Hippocampal formation (tissue), 2 donors: ENCODE measurements at places on chromosomes 11 and 22.
A peak's percentile ranks its signal among the peaks of the same experiment; 100 is the strongest.

DNA sequence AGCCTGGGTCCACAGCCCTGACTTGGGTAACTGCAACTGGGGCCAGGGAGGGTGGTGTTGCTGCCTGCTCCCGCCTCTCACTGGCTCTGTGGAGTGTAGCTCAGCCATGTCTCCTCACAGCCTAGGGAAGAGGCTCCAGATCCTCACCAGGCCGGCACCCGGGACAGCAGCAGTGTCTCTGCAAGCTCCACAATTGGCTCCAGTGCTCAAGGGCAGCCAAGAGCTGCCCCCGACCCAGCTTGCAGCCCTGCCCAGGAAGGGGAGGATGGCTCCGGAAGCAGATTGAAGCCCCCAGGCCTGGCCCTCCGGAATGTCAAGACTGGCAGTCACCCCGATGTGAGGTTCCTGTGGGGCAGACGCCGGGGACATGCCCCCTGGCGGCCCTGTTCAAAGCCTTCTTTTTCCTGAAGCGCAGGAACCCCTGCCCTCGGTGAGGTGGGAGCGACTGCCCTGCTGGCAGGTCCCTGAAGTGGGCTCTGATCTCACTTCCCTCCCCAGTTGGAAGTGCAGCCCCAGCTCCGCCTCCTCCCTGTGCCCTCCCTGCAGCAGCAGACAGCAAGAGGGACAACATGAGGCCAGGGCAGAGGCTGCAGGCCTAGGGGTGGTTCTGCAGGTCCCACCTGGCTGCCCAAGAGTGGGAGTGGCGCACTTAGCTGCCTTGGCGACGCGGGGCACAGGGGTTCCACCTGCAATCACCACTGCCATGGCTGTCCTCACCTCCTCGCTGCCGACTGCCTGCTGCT lies 816.2 kb upstream of the LUZP2 start:
- DNase-seq = no peak

- no peak for DNase-seq
Observed at GRCh38 chr11:8067567-8067928, 13.5 kb upstream of the TUB start.

DNA sequence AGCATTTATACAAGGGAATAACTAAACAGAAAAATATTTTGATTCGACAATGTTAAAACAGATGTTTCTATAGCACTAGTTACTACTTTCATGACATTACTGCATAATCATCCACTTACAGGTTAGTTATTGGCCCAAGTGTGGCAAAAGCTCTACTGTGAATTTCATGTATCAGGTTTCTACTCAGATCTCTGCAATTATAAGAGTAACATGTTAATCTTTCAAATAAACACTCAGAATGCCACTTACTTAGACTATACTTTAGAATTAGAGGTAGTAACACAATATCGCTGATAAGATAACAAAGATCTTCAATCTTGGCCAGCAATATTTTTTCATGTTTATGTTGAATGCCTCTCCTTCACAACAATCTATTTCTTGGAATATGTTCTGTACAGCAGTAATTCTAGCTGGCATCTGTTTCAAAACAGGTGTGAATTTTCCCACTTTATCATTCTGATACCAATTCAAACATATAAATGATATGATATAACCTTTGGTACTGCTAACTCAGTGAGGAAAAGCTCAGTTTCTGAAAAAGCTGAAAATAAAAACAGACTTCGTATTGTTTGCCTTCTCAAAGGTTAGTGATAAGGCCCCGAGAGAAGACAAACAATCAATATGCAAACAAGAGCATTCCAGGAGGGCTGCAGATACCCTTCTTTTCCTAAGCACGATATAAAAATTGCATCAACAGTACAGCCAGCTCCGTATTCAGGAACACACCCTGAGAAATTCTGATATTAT lies 11.0 kb upstream of the CCDC34 start:
- DNase-seq = no peak

GRCh38 chr22:17892376-17892775 lies 118.1 kb upstream of the BID start:
- no peak for DNase-seq

DNA sequence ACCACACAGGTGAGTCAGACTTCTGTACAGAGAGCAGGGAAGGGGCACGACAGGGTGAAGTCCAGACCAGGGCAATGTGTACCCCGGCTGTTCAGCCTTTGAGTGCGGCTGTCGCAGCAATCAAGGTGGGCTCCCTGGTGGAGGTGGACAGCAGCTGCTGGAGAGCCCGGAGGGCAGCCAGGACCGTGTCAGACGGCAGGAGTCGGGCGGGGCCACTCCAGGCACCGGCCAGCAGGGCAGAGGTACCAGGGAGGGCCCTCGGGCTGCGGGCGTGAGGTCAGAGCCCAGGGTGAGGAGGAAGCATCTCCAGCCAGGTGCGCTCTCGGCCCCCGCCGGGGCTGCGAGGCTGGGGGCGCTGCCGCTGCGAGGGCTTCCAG lies 802 bp upstream of the PIM3 start:
- peak; percentile 67 for DNase-seq

GRCh38 chr11:39975091-39975490 lies 1484.4 kb downstream of the LRRC4C start:
- no peak for DNase-seq

- no peak for DNase-seq
Observed at GRCh38 chr11:11605181-11605580, 16.6 kb downstream of the GALNT18 start.
